ENCODE measurements at places on chromosomes 2 and 18.
A peak's percentile ranks its signal among the peaks of the same experiment; 100 is the strongest.

DNA sequence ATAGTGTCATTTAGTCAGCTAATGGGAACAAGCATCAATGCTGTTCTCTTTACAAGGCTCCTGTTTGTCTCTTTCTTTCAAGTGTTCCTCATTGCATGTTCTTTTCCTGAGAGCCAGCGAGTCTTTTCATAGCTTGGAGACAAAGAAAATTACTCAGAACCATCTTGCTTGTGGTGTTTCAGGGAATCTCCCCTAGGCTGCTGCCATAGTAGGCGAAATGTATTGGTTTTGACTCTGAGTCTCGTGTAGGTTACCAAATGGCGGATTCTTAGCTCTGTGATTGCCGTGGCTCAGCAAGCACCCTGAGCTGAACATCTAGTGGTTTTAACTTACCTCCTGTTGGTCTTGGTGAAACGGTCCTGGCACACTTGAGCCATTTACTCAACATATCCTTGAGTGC, 68.7 kb downstream of the RHBDD1 start:
- DNase-seq = no peak

GRCh38 chr18:24922491-24922890, 429.5 kb downstream of the ZNF521 start:
- DNase-seq = no peak

- DNase-seq = no peak
Measured at GRCh38 chr2:86794861-86795260, 4.1 kb upstream of the CD8A start.

GRCh38 chr18:57561261-57561660, 25.2 kb downstream of the FECH start:
- DNase-seq = no peak

- DNase-seq = no peak
Measured at GRCh38 chr2:183666031-183666430, 541.8 kb downstream of the NUP35 start.

GRCh38 chr2:151878655-151879563, 50.7 kb upstream of the ARL5A start:
- no peak for DNase-seq

DNA sequence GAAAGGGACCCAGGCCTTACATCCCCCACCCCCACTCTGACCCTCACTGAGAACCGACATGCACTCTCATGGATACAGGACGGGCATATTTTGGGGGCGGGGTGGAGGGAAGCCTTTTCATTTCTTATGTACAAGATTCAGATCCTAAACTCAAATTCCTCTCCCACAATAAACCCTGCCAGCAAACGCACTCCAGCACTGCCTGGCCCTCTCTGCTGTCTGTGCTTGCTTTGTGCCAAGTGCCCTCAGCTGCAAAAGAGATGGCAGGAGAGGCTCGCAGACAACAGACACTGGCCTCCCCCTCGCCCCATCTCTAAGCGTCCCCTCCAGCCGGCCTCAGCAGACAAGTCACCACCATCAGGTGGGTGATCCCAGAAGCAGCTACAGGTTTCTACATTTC, 42.4 kb downstream of the FAM168B start:
- no peak for DNase-seq

- no peak for DNase-seq
Measured at GRCh38 chr18:24266131-24266530, 127.3 kb downstream of the CABYR start.

- DNase-seq = no peak
Measured at GRCh38 chr2:58127111-58127510, 80.5 kb downstream of the VRK2 start.

DNA sequence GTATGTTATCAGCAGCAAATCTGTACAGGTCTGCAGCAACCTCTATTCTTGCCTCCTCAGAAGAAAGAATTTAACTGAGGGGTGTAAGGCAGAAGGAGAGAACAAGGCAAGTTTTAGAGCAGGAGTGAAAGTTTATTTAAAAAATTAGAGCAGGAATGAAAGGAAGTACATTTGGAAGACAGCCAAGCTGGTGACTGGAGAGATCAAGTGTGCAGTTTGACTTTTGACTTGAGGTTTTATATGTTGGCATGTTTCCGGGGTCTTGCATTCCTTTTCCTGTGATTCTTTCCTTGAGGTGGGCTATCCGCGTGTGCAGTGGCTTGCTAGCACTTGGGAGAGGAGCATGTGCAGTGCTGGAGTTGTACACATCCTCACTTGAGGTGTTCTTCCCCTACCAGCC, 16.5 kb upstream of the CERS6 start:
- DNase-seq = no peak

DNA sequence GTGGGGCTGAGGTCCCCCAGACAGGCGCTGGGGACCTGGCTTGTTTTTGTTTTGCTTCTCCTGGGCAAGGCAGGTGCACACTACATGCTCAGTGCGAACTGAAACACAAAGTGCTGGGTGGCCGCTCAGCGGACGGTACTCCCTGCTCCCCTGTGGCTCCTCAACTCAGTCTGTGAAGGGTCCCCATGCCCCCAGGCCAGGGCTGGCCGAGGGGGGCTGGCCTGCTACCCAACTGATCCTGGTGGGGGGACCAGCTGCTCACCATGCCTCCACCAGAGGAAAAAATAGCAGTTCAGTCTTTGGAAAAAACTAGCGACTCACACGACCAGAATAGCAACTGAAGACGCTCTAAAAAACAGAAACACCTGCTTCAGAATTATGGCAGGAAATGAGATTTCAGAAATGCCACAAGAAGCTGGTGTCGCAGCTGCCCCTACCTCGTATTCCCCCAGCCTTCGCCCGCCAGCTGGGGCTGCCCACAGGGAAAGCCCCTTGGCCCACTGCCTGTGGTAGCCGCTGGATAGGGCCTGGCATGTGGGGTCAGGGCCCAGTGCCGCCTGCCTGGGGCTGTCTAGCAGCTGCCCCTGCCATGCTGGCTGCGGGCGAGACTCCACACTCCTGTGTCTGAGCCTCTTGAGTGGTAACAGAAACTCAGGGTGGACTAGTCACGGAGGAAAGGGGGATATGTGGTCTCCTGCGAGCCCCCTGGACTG, 43.7 kb downstream of the MEX3C start:
- DNase-seq = peak; percentile 67

DNA sequence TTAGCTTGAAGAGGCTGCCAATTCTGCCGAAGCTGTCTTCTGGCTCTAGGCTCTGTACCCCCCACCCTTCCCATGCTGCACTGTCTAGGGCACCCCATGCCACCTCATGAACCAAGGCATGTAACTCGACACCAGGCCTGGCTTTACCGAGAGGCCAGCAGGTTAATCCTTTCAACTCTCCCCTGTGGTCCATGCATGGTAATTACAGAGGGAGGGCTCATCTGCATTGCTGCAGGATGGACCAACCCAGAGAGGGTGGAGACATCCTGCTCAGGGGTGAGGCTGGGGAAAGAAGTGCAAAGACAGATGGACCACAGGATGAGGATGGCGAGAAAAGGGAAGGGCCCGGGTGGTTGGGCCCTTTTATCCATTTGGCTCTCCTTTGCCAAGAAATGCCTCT, 65.8 kb downstream of the KCTD1 start:
- no peak for DNase-seq

DNA sequence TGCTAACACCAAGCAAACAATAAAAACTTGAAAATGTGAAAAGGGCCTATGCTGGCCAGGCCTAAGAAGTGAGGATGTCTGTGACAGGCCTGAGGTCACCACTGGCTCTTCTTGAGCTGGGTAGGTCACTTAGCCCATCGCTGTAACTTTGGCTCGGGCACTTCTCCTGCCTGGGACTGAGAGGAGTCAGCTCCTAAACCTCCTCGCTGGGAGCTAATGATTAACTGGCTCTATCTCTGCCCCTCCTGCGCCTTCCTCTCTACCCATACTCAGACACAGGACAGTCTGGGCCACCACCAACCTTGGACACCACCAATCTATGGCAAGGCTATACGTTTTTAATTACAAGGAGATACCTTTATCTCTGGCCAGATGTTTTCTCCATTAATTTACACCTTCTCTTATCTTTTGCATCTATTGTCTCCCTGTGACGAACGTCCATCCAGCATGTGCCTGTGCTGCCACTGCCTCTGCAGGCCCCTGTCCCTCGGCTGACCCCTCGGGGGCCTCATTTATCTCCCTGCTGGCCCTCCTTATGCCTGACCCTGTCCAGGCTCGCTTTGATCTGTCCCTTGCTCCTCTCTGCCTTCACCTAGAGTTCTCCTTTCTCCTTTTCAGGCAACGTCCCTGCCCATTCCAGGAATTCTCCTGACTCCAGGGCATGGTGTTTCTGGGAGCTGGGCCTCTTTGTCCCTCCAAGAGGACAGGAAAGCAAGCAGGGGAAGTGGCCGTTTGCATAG, 149.1 kb upstream of the GATA6 start:
- no peak for DNase-seq

GRCh38 chr2:159968279-159968900, 94.0 kb downstream of the PLA2R1 start:
- peak; percentile 41 for DNase-seq

- no peak for DNase-seq
Measured at GRCh38 chr2:241282555-241282954, 32.9 kb downstream of the HDLBP start.

DNA sequence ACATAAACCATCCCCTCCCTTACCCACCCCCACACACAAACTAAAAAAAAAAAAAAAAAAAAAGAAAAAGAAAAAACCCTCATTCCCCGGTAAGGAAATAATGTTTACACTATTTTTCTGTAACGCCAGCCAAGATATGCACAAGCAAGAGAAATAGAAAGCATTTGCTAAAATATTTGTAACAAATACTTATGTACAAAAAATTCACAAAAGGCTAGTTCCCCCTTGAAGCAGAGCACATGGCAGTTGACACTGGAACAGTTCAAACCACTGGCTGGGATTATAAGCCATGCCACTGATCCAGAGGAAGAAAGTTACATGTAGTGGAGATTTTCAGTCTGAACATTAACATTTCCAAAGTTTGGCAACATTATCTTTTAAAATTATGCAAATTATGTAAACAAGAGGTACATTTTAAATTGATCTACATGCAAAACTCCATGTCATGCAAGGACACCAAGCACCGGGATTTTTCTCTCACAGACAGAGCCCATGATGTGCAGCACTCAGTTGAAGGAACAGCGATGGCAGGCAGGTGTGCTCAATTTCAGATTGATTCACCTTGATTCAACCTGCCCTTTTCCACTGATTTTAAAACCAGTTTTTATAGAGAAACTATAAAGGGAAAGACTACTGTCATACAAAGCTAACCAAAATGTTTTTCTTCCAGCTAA, 21.4 kb downstream of the PNO1 start:
- no peak for DNase-seq

DNA sequence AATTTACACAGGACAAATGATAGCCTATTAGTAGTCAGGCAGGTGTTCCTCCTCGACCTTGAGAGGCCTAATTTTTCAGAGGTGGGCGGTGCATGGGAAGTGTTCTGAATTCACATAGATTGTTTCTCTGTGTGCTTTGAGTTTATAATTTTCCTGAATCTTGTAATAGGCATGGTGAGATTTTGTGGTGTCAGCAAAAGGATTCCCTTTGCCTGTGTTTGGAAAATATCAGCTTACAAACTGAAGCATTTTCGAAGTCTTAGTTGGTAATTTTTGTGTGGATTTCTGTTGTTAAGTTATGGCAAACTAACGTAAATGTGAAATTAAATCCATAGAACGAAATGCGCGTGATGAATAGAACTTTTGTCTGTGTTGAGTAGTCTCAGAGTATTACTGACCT, 194.0 kb upstream of the RBMS1 start:
- no peak for DNase-seq

DNA sequence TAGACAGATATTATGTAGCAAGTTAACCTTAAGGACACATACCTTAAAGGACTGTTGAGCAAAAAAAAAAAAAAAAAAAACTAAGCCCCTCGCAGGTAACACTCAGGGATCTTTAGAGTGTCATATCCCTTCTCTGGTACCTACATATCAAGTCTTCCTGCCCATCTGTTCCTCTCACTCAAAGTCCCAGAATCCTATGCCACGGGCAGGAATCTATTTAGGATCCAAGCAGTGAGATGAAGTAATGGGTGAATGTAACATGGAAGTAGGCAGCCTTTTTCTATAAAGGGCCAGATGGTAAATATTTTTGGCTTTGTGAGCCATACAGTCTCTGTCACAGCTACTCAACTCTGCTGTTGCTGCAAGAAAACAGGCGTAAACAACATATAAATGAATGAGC, 496.7 kb downstream of the STK39 start:
- DNase-seq = no peak

DNA sequence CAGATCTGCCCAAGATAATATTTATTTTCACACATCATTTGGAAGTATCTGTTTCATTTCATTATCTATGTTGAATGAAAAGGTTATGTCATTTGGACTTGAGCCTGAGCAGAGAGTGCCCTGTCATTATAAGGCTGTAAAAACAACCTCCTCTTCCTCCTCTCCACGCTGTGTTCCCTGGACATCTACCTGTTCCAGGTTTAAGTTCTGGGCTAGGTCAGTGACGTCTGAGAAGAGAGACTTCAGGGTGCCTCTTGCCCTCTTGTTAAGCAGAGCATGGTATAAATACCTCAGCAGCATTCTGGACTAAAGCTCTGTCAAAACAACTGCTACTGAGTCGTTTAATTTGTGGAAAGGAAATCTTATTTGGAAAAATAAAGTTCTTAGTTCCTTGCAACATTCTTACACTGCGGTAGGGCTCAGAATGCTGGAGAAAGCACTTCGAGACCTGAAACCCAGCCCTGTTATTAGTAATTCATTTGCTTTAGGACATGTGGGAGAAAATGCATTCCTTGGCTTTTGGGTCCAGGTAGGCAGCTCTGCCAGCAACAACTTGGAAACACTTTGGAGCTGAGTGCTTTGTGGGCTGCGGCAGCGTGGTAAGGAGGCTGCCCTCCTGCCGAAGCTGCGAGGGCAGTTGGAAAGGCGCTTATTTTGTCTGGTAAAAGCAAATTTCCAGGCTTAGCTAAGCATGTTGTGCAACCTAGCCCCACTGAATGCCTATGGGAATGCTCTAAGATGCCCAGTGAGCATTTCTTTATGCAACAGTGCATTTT, 91.8 kb upstream of the NEDD4L start:
- no peak for DNase-seq

DNA sequence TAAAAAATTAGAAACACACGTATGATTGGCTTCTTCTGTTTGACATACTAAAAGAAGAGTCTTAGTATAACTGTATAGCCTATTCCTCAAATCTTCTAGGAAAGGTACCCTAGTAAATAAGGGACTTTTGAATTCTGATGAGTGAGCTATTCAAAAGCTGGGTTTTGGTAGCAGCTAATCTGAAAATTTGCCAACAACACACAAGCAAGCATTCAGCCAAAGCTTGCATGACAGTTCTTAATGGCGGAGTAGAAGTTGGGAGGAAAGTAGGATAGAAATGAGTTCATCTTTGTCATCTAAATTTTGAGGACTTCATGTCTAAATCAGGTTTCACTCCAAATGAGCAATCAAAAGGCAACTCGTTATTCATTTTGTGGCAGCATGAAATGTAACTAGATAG, 813.0 kb downstream of the MBD2 start:
- no peak for DNase-seq

Data from thymus (tissue), 14 donors.